Mammary epithelial cell (primary cell): ENCODE measurements at places on chromosomes 13 and 19. TPM values are rescaled to one million over a fixed set of nuclear protein-coding genes. Genes with fewer than 3 reads are reported as not detected.

Gene FCER2
- total RNA-seq, result not detected in 2 replicates

Gene RXFP2
- total RNA-seq, result not detected in 2 replicates

Gene ZNF841
- 28.9 and 47.8 TPM in 2 replicates for total RNA-seq

Gene ZNF222
- 3.9 and 6.0 TPM in 2 replicates for total RNA-seq

Gene CLDND2
- not detected in 2 replicates for total RNA-seq

Gene CYP2S1
- 0.50 TPM for total RNA-seq

Gene CEACAM4
- not detected in 2 replicates for total RNA-seq

Gene ZNF121
- 58.2 and 62.4 TPM in 2 replicates for total RNA-seq

Gene NRTN
- 0.17 TPM for total RNA-seq

Gene SMIM44
- total RNA-seq, result 2.7 TPM

Gene NUMBL
- total RNA-seq, result 12.5 TPM

Gene KXD1
- 98.2 and 116 TPM in 2 replicates for total RNA-seq

Gene RGS9BP
- total RNA-seq, result 0.83 TPM

Gene TYROBP
- not detected for total RNA-seq

Gene RFPL4A
- total RNA-seq, result not detected in 2 replicates

Gene MIER2
- total RNA-seq, result 27.9 and 41.6 TPM in 2 replicates

Gene VSTM2B
- not detected in 2 replicates for total RNA-seq

Gene IGFL2
- total RNA-seq, result under 0.01 TPM

Gene GNG7
- total RNA-seq, result 0.13 TPM in 1 of 2 replicates, not detected in the other

Gene GJA3
- 4.2 TPM for total RNA-seq

Gene KLK4
- not detected in 2 replicates for total RNA-seq

Gene ZNF415
- total RNA-seq, result 10.2 TPM

Gene FPR1
- total RNA-seq, result under 0.01 TPM

Gene LILRB2
- total RNA-seq, result not detected

Gene ZNF490
- total RNA-seq, result 6.5 and 9.4 TPM in 2 replicates

Gene ADGRE3
- total RNA-seq, result not detected in 2 replicates

Gene CACNG6
- not detected for total RNA-seq

Gene PTH2
- not detected for total RNA-seq

Gene OR7D2
- not detected in 2 replicates for total RNA-seq
